Pulmonary artery endothelial cell (primary cell): ENCODE measurements at places on chromosomes 16 and 17. TPM values are rescaled to one million over a fixed set of nuclear protein-coding genes. Genes with fewer than 3 reads are reported as not detected.

The SSH2 gene
- 25.5 and 30.9 TPM in 2 replicates for total RNA-seq

The CLEC3A gene
- not detected in 2 replicates for total RNA-seq

The MSLN gene
- total RNA-seq = not detected in 2 replicates

The GDPD3 gene
- 0.53 and 0.81 TPM in 2 replicates for total RNA-seq

The PSKH1 gene
- 15.3 and 15.4 TPM in 2 replicates for total RNA-seq

The E2F4 gene
- 68.3 and 82.9 TPM in 2 replicates for total RNA-seq

The CHST4 gene
- total RNA-seq = not detected in 2 replicates

The STAT5A gene
- total RNA-seq = 33.9 and 36.1 TPM in 2 replicates

The DERL2 gene
- total RNA-seq = 25.7 and 41.2 TPM in 2 replicates
